Activated T-cell treated with anti-CD3 and anti-CD28 coated beads, Interleukin-2, amount 50 U/mL, for 24 hours (primary cell): ENCODE measurements at places on chromosomes 1 and 21.

DNA sequence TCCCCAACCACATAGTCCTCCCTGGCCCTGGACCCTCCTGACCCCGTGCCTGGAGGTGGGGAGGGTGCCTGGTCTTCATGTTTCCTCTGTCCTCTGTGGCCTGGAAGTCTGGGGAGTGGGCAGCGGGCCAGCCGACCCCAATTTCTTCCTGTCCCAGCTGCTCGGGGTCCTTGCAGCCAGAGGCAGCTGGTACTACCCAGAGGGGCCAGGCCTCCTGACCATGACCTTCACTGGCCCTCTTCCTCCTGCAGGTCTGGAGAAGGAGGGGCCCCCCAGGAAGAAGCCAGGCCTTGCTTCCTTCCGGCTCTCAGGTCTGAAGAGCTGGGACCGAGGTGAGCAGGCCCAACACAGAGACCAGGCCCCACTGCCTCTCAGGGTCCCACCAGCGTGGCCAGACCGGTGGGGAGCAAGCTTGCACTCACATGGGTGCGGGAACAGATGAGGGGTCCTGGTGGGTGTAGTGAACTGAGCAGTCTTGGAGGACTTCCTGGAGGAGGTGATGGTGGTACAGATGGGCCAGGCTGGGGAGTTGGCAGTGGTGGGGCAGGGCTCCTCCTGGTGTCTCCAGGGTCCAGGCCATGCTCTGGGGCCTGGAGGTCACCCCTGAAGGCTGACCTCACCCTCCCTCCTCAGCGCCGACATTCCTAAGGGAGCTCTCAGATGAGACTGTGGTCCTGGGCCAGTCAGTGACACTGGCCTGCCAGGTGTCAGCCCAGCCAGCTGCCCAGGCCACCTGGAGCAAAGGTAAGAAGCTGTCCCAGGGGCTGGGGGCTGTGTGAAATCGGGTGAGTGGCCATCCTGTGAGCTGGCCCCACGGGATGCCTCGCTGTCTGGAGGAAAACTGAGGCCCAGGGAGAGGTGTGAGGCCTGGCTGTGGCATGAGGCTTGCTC lies 32.7 kb downstream of the TRIM11 start:
- DNase-seq: no peak

DNA sequence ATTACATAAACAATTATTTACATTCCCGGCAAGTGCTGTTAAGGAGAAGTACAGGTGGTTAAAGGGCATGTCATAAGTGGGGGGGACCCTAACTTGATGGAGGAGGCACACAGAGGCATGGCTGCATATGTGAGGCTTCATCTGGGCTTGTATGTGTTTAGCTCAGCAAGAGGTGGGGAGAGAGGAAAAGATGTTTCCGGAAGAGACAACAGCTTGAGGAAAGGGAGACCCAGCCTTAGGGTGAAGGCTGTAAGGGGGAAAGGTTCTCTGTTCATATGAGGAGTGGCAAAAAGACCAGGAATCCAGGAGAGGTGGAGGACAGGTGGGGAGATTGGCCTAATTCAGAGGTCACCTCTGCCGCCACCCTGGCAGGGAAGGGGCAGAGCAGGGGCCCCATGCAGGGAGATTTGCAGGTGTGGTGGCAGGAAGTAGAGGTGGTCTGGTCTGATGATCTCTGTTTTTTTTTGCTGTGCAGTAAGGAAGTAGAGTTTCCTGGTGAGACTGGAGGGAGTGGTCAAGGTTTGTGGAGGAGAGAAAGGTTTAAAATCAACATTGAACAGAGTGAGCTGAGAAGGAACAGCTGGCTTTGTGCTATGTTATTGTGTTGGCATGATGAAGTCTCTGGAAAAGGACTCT lies 9.0 kb downstream of the TRAF5 start:
- DNase-seq: no peak

DNA sequence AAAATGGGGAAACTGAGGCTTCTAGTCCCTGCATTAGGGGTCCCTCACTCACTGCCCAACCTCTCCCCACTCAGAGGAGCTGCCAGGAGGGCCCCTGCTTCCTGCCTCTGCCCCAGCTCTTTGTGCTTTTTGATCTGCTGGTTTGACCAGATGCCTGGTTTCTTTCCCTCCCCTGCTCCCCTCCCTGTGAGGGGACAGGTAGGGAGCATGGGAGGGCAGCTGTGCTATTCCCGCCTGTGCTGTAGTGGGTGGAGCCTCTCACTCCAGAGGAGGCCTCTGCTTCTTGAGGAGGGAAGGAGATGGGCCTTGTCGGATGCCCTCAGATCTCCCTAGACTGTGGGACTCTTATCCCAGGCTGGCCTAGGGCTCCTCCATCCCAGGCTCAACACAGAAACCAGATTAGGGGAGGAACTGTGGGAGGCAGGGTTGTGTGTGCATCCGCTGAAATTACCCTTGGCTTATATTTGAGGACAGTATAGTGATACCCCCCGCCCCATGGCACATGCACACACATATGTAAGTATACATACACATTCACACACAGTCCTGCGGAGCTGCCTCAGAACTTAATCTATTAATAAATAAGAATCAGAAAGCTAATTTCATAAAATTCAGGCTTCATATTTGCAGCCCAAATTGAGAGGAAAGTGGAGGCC lies 4.6 kb downstream of the BOLA1 start:
- no peak for DNase-seq

GRCh38 chr1:57770772-57771171 lies 346.9 kb upstream of the DAB1 start:
- no peak for DNase-seq
